ENCODE measurements at places on chromosomes 11 and 22. TPM values are rescaled to one million over a fixed set of nuclear protein-coding genes. Genes with fewer than 3 reads are reported as not detected.

- no peaks in the 10 kb centered on the region for H3K36me3 ChIP-seq
- no peak overlapping the region for H3K4me3 ChIP-seq
- no peaks in the 10 kb centered on the region for H3K4me1 ChIP-seq
- DNase-seq: peak; percentile 60
Measured at GRCh38 chr11:126083829-126084607, 21.4 kb upstream of the CDON start.

GRCh38 chr22:23302171-23303002, 122.1 kb downstream of the BCR start:
- H3K4me3 ChIP-seq: no peak overlapping the region
- no peaks in the 10 kb centered on the region for H3K27me3 ChIP-seq
- DNase-seq: no peak
- H3K36me3 ChIP-seq: peaks cover 35% of the 10 kb centered on the region
- no peak overlapping the region for H3K27ac ChIP-seq

DNA sequence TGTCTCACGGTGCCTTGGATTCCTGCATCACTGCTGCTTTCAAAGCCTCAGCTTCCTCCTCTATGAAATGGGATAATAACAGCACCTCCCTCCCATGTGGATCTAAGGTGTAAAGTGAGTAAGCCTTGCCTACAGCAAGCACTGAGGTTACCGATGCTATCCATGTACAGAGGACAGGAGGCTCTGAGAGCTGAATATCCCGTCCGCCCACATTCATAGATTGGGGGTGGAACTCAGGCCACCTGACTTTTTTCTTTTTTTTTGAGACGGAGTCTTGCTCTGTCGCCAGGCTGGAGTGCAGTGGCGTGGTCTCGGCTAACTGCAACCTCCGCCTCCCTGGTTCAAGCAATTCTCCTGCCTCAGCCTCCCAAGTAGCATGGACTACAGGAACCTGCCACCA, 12.5 kb downstream of the PDGFB start:
- H3K36me3 ChIP-seq: no peaks in the 10 kb centered on the region
- no peak overlapping the region for H3K27ac ChIP-seq
- DNase-seq: no peak
- H3K27me3 ChIP-seq: peaks cover 66% of the 10 kb centered on the region
- H3K4me3 ChIP-seq: no peak overlapping the region
- peaks cover 47% of the 10 kb centered on the region for H3K4me1 ChIP-seq

- no peak overlapping the region for H3K4me3 ChIP-seq
- no peaks in the 10 kb centered on the region for H3K4me1 ChIP-seq
- H3K27ac ChIP-seq: no peak overlapping the region
- no peak for DNase-seq
Measured at GRCh38 chr11:111169367-111169766, 76.2 kb upstream of the POU2AF2 start.

DNA sequence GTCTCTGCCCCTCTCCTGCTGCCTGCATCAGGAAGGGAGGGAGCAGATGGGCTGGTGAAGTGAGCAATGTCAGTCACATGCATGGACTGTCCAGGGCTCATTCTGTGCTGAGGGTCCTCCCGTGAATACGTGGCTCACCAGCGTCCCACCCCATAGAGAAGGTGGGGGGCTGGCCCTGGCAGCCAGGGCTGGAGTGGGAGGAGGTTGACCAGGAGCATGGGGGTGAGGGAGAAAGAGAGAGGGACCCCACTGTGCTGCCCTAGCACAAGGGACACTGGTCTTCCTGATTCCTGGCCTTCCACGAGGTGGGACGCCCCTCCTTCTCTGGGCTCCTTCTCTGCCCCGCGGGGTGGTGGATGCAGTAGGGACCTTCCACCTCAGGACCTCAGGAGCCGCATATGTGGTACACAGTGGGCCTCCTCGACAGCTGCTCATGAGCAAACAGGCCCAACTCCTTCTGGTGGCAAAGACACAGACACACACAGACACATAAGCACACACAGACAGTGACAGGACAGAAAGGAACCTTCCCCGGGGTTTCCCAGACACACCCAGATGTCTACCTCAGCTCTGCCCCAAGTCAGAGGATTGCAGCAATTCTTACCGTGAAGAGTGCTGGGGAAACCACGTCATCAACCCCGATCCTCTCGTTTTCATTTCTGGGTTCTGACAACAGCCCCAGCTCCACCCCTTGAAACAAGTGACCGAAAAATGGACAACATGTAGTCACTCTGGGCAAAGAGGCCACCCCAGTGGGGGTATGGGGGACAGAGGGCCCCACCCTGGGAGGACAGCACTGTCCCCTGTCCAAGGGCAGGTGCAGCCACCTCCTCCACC, 3.6 kb upstream of the APOBEC3A start:
- peak overlapping the region; percentile 52 for H3K27ac ChIP-seq
- H3K4me1 ChIP-seq: peaks cover 23% of the 10 kb centered on the region
- no peak overlapping the region for H3K4me3 ChIP-seq

- H3K4me3 ChIP-seq: no peak overlapping the region
- peak; percentile 83 for DNase-seq
- H3K27me3 ChIP-seq: no peaks in the 10 kb centered on the region
- H3K4me1 ChIP-seq: peaks cover 18% of the 10 kb centered on the region
- no peak overlapping the region for H3K27ac ChIP-seq
Measured at GRCh38 chr22:40728731-40729189, 49.5 kb downstream of the MCHR1 start.

- DNase-seq: no peak
- H3K4me1 ChIP-seq: peaks cover 42% of the 10 kb centered on the region
- H3K4me3 ChIP-seq: no peak overlapping the region
- H3K27me3 ChIP-seq: no peaks in the 10 kb centered on the region
- no peak overlapping the region for H3K27ac ChIP-seq
- peaks cover 51% of the 10 kb centered on the region for H3K36me3 ChIP-seq
Measured at GRCh38 chr11:68043029-68043348, 4.2 kb downstream of the TCIRG1 start.

The MRTFA gene
- total RNA-seq: 83.5 TPM

The HTR3B gene
- total RNA-seq: not detected

The PHOX2A gene
- not detected for total RNA-seq

The OR10G7 gene
- total RNA-seq: not detected

The CALCB gene
- 0.27 TPM for total RNA-seq

The KRTAP5-2 gene
- total RNA-seq: not detected

The PTPRJ gene
- total RNA-seq: 110 TPM
